Esophagus squamous epithelium (tissue), 5 donors: ENCODE measurements at places on chromosomes 5 and 9.

DNA sequence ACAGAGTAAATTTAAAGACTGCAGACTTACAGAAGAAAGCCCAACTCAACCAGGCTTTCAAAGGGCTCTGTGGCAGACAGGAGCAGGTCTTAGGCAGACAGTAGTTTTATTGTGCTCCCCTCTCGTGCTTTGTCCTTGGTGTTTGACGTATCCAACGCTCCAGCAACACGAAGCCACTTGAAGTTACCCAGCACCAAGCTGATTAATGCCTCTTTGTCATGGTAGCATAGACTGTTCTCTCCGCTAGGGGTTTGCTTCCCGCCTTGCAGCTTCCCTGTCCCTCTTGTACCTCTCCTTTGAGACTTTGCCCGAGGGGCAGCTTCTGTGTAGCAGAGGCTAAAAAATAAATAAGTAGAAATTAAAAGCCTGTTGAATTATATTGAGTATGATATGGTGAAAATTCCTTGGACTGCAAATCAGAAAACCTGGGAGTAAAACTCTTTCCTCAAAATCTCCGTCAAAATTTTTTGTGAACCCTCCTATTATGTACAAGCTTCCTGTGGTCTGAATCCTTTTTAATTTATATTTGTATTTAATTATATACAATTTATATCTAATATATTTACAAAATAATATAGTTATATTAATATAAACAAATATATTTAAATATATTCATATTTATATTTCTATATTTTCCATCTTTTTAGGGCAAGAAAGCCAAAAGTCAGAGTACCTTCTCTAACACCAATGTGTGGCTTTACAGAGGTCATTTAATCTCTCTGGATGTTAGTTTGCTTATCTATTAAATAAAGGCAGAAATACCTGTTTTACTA is 405.4 kb downstream of the DMAC1 start:
- no peak for DNase-seq

DNA sequence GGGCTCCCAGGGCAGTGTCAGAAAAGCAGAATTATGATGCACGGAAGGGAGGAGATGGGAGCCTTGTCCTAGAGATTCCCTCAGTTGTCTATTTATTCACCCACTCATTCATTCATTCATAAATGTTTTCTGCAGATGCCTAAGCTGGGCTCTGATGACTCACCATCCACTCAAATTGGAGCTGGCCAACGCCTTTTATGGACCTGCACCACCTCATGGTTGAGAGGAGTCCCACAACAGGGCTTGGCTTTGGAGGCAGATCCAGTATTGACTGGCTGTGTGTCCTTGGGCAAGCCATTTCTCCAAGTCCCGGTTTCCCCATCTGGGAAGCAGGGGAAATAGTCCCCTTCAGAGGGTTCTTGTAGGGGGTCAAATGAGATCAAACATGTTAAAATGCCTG is 227.8 kb downstream of the MELK start:
- no peak for DNase-seq

GRCh38 chr9:133713150-133713959 is 24.8 kb downstream of the SARDH start:
- DNase-seq: no peak

DNA sequence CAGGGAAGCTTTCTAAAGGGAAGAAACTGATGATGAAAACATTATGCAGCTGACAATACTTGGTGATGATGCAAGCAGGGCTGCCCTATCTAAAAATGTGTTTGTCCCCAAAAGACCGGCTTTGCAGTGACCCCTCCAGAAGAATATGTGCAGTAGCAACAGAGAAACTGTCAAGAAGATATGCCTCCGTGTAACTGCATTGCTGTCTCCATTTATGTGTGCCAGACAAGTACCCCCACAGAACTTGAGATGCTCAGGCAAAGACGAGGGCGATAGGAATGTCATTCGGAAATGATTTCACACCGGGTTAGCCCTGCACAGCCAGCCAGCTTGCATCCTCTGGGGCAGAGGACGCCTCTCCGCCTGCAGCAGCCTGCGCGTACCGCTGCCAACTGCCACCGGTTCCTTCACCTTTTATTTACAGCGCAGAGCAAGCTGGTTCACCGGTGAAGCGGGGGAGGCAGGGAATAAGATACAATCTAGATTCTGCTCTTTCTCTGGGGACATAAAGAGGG is 2.0 kb downstream of the GABBR2 start:
- DNase-seq: no peak

- no peak for DNase-seq
Observed at GRCh38 chr5:96141749-96142148, 180.1 kb upstream of the ELL2 start.

- no peak for DNase-seq
Observed at GRCh38 chr9:98438666-98439065, 183.2 kb upstream of the TBC1D2 start.

DNA sequence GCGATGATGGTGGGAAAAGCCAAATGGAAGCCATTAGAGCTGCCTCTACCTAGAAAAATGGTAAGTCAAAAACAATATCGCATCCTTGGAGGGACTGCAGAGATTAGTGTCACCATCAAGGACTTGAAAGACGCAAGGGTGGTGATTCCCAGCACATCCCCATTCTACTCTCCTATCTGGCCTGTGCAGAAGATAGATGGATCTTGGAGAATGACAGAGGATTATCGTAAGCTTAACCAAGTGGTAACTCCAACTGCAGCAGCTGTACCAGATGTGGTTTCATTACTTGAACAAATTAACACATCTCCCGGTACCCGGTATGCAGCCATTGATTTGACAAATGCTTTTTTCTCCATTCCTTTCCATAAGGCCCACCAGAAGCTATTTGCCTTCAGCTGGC is 23.8 kb downstream of the ERP44 start:
- DNase-seq: no peak

DNA sequence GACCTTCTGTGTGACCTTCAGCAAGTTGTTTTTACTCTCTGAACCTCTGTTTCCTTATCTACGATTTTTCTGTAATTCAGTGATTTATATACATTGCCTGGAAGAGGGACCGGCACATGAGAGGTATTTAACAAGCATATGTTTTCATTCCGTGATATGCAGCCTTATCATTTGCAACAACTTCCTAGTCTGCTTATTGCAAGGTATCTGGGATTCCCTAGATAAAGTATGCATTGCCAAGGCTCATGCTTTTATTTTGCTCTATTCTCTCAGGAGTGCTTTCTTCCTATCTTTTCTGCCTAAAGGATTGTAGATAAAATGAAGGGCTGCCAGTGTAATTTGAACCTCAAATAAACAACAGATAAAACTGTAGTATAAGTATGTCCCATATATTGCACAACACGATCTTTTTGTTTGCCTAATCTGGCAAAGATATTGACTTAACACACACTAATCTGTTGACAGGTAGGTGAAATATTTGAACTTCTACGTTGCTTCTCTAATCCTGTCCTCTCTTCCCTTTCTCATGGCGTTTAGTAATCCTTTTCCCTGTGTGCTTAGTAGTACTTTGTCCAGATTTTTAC is 377.2 kb upstream of the TNC start:
- DNase-seq: no peak

- no peak for DNase-seq
Observed at GRCh38 chr5:126852091-126852571, 75.2 kb downstream of the LMNB1 start.

DNA sequence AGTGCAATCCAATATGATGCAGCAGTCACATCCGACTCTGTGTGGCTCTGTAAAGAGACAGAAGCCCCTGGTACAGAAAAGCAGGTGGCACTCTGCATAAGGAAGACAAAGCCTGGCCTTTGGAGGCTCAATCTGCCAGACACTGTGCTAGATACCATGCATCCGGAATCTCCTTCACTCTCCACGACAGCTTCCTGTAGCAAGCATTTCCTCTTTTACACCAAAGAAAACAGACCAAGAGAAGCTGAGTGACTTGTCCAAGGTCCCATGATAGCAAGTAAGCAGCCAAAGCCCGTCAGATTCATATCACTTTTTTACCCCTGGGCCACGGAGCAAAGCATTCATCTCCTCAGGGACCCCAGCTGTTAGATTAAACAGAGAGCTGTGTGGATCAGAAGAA is 64.2 kb upstream of the SMIM23 start:
- no peak for DNase-seq

DNA sequence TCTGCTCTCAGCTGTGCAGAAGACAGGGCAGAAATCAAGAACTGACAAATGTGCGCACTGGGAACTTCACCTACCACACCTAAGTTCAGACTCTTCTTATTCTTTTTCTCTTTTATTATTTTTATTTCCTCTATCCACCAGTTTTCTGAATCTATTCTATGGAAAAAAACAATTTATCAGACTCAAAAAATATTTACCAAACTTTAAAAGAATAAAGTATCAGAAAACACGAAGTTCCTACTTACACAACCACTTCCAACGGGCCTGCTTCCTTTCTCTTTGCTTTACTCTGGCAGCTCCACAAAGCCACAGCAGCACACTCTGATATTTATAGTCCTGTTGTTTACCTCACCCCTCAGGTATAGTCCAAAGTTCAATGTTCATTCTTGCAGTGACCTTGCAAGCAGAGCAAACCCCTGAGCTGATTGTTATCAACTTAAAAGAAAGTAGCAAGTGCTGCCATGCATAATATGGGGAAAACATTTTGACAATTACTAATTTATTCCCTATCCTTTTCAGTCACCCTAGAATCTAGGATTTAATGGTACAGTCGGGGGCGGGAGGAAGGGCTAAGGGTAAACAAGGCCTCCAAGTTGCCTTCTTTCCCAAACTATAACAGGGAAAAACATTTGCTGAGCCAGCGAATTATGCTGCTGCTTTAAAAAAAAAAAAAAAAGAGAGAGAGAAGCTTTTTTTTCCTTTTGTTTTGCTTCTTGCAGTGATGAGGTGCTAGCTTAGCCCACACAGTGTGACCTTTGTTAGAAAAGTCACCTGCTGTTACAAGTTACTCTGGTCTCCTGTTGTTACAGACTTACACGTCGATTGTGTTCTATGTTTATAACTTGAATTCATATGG is at the start of gene SELENOP:
SELENOP (minus strand) TSS at position 302 of the 856 bp plus-strand sequence. CDS start 3,539 bp downstream, outside the sequence.
- no peak for DNase-seq

GRCh38 chr5:72140711-72141110 is 33.4 kb downstream of the MAP1B start:
- DNase-seq: no peak

- no peak for DNase-seq
Observed at GRCh38 chr5:35990941-35991611, at the start of gene UGT3A1. TSS of gene UGT3A1 (minus strand) at chr5:35991390. CDS start at chr5:35991240, 150 bp downstream.

DNA sequence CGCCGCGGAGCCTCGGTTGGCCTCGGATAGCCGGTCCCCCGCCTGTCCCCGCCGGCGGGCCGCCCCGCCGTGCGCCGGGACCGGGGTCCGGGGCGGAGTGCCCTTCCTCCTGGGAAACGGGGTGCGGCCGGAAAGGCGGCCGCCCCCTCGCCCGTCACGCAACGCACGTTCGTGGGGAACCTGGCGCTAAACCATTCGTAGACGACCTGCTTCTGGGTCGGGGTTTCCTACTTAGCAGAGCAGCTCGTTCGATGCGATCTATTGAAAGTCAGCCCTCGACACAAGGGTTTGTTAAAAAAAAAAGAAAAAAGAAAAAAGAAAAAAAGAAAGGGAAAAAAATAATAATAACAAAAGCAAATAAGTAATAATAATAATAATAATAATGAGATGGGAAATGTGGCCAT is 112.8 kb downstream of the GCNT1 start:
- DNase-seq: no peak
